ENCODE measurements at places on chromosomes 2 and 18.

DNA sequence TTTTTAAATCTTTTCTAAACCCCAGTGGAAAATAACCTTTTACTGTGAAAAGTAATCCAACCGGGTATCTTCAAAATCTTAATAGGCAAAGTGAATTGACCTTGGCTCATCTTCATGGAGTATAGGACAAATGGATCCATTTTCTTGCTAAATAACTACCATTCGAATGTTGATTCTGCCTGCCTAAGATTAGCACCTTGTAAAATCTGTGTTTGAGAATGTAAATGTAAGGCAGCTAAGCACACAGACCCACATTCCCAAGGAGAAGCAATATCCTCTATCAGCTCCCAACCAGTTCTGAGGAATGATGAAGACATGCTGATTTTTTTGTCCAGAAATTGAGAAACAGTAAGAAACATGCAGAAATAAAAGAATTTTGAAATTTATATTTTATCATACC lies 509.8 kb upstream of the SMIM21 start:
- DNase-seq: no peak

- no peak for DNase-seq
Measured at GRCh38 chr2:172833898-172834297, 98.3 kb downstream of the RAPGEF4 start.

GRCh38 chr2:96197546-96198255 lies 10.9 kb downstream of the STARD7 start:
- DNase-seq: no peak

DNA sequence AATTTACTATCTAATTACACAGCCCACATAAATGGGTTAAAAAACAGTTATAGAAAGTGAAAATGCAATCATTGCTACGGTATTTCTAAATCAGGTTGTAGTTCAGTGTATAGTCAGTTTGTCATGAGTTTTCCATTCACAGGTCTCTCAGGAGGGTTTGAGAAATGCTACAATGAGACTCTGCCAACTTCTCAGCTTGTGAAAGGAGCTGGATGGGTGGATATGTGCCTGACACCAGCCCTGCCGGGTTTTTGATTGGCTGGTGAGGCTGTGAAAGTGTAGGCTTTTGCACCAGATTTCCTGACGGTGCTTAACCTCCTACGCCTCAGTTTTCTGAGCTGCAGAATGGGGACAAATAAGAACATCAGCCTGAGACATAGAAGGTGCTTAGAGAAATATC lies 102.6 kb upstream of the SMIM21 start:
- DNase-seq: no peak

DNA sequence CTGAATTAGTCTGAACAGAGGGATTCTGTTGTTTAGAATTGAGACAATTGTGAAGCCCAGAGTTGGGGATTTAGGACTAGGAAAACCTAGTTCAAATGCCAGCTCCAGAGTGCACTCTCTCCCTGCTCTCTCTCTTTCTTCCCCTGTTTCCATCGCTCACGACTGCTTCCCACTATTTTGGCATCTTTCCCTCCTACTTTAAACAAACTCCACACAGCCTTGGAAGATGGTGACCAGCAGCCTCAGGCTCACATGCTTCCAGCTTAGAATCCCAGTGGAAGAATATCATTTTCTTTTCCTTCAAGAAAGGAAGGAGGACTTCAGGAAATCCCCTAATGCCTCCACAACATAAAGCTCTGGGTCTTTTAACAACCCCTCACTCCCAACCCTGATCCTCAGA lies 6.1 kb upstream of the DNMT3A start:
- DNase-seq: no peak
